ENCODE measurements at places on chromosomes 5 and 9.

- no peak for DNase-seq
Observed at GRCh38 chr5:139273322-139273571, 20.3 kb upstream of the MATR3 start.

DNA sequence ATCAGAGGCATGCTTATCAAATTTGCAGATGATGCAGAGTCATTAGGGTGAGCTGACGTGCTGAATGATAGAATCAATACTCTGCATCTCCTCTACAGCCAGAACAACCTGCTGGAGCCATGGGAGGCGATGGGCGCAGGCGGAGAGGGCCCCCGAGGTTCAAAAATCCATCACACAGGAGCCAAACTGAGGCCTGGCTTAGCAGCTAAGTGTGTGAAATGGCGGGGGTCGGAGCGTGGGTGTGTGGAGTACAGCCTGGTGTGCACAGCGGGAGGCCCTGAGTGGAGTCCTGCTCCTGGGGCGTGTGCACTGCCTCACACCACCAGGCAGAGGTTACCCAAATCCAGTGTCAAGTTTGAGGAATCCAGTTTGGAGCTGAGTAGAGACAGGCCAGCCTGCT, 73.2 kb downstream of the MVB12B start:
- no peak for DNase-seq

DNA sequence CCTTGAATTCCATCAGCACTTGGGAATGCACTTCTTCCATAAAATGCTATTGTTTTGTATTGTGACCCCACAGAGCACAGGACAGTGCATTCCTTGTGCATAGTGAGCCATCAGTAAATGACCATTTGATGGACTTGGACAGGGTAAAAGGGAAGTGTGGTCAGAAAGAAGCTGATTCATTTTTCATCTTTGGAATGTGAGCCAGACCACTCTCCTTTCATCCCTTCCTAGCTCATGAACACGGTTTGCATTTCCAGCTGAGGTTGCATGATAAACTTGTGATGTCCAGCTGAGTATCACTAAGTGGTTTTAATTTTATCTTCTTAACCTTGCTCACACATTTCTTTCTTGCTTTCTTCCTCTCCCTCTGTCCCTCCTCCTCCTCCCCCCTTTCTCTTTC, 101.3 kb downstream of the NUDT12 start:
- DNase-seq, result no peak

GRCh38 chr9:112750764-112751055, 150 bp downstream of the SNX30 start:
- DNase-seq, result no peak

DNA sequence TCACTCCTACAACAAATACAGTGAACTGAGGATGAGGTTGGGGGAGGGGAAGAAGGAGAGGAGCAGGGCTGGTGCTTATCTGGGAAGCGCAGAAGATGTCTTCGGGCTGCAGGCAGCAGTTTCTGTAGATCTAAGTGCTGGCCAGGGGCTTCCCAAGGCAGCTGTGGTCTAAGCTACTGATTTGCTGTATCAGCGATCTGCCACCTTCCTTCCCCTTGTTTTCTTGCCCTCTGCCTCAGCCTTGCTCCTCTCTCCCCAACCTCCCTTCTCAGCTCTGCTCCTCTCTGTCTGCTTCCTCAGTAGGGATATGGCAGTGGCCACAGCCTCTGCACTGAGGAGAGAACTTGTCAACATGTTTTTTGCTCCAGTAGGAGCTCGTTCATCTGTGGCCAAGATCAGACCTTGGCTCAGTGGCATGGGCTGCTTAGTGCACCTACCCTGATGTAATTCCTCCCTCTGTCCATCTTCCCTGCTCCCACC, 42.8 kb upstream of the IL6ST start:
- no peak for DNase-seq

Measured in T-helper 1 cell (primary cell).